ENCODE measurements at places on chromosomes 7 and 10. TPM values are rescaled to one million over a fixed set of nuclear protein-coding genes. Genes with fewer than 3 reads are reported as not detected.

Gene CPA2
- total RNA-seq: 27.6 TPM

Gene PLEKHS1
- total RNA-seq: not detected

Gene SFTPA2
- not detected for total RNA-seq

Gene PCDH15
- 0.07 TPM for total RNA-seq

Gene HOXA5
- 4.9 TPM for total RNA-seq

- DNase-seq: no peak
Observed at GRCh38 chr7:69739931-69740431, 141.7 kb downstream of the AUTS2 start.

GRCh38 chr10:102261196-102261595 lies 15.9 kb downstream of the GBF1 start:
- DNase-seq: no peak

GRCh38 chr10:76334255-76334654 lies 902.8 kb downstream of the LRMDA start:
- DNase-seq: no peak

GRCh38 chr7:111409714-111410422 lies 152.4 kb downstream of the IMMP2L start:
- DNase-seq: no peak
